Panc1 (cell line): ENCODE measurements at places on chromosomes 5 and 9. TPM values are rescaled to one million over a fixed set of nuclear protein-coding genes. Genes with fewer than 3 reads are reported as not detected.

GRCh38 chr9:133707065-133707762 lies 30.9 kb downstream of the SARDH start:
- DNase-seq: no peak

DNA sequence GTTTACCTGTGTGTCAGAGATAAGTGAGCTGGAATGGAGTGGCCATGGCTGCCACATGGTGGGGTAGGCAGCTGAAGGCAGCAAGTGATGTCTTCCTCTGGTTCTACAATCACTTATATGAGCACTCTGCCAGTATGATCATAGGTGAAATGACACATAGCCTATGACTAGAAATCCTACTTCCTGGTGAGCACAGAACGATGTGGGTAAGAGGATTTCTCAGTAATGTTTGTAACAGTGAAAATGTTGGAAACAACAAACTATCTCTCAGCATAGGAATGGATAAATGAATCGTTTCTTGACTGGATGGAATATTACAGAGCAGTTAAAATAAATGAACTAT lies 187.0 kb upstream of the S1PR3 start:
- DNase-seq: no peak

- no peak for DNase-seq
Measured at GRCh38 chr9:91746904-91747303, 203.1 kb downstream of the ROR2 start.

GRCh38 chr5:132109494-132110053 lies 36.0 kb downstream of the CSF2 start:
- no peak for DNase-seq

GRCh38 chr9:133225171-133226011 lies 16.3 kb upstream of the OBP2B start:
- no peak for DNase-seq

GRCh38 chr9:120619751-120620655 lies 40.0 kb upstream of the CDK5RAP2 start:
- no peak for DNase-seq

The GABRP gene
- not detected for total RNA-seq

DNA sequence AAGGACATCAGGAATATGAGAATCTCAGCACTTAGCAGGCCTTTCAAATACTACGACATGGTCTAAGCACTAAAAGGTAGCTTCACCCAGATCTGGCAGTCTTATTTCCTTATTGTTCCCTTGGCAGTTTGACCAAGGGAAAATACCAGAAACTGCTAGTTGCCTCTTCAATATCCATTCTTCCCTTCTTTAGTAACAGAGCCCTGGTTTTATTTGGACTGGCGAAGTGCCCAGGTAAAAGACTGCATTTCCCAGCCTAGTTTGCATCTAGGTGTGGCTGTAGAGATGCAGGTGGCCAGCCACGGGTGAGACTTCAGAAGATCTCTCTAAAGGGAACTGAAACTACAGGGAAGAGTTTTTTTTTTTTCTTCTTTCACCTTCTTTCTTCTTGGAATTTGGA lies 21.6 kb downstream of the DMRT2 start:
- DNase-seq: no peak

GRCh38 chr5:21686706-21687105 lies 1166.4 kb downstream of the CDH12 start:
- DNase-seq: no peak

DNA sequence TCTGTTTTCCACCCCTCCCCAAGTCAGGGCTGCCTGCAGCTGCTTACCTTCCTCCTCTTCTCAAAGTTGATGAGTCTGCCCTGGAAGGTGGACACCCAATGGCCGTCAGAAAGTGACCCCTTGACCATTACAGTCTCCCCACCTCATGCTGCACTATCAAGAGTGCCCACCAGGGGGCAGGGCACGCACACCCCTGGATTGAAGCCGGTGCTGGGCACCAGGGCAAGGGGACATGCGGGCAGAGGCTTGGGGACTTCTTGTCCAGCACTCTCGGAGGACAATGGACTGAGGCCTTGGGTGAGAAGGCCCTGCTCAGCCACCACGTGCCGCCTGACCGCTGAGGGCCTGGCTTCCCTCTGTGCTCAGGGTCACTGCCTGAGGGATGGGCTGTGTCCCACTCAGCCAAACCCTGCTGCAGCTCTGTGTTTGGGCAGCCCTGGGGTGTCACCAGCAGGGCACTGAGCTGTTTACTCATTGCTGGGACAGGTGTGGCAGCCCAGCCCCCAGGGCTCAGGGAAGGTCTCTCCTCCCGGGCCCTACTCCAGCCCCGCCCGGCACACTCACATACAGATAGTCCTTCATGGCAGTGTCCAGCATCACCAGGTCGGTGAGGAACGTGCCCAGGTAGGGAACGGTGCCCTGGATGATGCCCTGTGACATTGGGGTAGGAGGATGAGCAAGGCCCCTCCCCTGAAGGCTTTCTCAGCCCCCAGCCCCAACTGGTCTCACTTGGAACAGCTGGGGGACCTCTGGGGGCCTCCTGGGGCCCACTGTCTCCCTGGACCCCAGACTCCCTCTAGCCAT lies 17.7 kb downstream of the RALGDS start:
- peak; percentile 33 for DNase-seq

The PRR16 gene
- total RNA-seq: not detected

The SPATA31E1 gene
- not detected for total RNA-seq

DNA sequence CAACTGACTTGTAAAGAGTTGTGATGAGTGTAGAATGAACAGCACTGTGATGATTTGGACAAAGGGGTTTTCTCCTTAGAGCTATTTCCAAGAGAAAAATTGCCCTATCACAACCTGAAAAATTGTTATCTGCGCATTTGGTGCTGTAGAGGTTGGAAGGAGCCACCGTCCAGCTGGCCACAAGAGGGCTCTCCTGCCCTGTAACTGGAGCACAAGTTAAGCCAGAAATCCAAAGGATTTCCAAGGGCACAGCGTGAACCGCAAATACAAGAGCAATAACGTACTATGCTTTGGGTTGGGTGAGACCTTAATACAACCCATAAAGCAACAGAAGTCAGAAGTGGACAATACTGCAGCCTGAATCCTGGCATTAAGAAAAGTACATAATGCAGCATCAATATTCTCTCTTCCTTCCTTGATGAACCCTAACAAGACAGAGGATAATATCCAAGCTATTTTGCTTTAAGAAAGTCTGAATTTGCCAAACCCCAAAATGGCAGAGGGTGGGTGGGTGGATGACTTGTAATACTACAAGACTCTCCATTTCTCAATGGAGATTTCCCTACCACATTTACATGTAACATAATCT lies 56.8 kb upstream of the SMIM32 start:
- peak; percentile 43 for DNase-seq

The FREM1 gene
- total RNA-seq: not detected

GRCh38 chr9:137435980-137436760 lies 5.0 kb downstream of the ENTPD8 start:
- no peak for DNase-seq

The TLR4 gene
- total RNA-seq: 0.33 TPM

GRCh38 chr9:131709771-131710431 lies 30.0 kb downstream of the RAPGEF1 start:
- no peak for DNase-seq

The PCDHGA2 gene
- total RNA-seq: 0.05 TPM

DNA sequence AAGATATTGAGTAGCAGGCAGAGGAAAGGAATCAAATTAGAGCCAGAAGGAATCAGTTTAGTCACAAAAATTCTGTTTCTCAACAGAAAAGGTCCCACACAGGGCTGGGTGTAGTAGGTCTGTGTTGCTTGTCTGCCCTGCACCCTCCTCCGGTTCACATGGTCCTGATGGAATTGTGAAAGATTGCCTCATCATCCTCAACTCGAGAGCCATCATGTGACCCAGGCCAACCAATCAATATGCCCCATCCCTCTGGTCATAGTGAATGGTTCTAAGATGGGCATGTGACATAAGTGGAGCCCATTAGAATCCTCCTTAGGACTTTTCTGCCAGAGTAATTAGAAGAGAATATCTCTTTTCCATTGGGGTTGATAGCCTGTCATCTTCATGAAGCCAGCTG lies 56.7 kb upstream of the RAD23B start:
- DNase-seq: no peak
